GM12864 (cell line): ENCODE measurements at places on chromosomes 3 and 15.

DNA sequence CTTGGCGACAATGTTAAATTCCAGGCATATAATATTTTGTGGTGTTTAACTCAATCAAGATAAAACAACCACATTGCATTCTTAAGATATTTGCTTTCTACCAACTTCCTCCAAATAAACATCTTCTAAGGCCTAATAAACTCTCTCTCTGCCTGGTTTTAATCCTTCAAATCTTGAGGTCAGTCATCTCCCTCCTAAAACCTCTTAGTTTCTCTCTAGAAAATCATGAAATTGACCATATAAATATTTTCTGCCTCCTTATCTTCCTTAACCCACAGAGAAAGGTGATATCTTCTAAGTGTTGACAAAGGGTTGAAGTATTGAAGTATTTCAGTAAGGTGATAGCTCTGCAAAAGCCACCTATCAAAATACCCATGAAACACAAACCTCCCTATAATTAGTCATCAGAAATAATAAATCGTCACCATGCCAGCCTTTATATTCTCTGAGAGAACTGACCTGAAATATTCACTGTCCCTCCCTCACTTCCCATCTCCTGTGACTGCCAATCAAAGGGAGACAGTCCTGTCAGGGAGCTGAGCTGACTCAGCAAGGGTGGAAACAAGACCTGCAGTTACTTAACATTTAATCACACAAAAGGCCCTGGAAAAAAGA, 1261.1 kb downstream of the ROBO1 start:
- no peak for DNase-seq

- DNase-seq, result no peak
Observed at GRCh38 chr3:133330522-133330921, 69.3 kb upstream of the BFSP2 start.

DNA sequence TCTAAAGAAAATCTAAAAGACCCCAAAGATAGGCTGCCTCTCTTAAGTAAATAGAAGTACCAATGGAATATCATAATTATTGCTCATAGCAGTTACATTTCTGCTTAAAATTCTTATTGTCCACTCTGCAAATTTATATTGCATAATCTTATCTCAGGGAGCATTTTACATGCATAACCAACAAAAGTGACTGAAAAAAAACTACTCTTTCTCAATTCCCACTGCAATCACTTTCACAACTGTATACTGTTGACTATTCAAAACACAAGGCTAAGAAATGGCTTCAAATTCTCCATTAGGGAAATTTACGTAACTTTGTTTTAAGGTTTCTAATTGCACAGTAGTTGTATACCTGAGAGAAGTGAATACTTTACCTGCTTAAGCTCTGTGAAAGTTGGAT, 56.3 kb downstream of the HMG20A start:
- no peak for DNase-seq

DNA sequence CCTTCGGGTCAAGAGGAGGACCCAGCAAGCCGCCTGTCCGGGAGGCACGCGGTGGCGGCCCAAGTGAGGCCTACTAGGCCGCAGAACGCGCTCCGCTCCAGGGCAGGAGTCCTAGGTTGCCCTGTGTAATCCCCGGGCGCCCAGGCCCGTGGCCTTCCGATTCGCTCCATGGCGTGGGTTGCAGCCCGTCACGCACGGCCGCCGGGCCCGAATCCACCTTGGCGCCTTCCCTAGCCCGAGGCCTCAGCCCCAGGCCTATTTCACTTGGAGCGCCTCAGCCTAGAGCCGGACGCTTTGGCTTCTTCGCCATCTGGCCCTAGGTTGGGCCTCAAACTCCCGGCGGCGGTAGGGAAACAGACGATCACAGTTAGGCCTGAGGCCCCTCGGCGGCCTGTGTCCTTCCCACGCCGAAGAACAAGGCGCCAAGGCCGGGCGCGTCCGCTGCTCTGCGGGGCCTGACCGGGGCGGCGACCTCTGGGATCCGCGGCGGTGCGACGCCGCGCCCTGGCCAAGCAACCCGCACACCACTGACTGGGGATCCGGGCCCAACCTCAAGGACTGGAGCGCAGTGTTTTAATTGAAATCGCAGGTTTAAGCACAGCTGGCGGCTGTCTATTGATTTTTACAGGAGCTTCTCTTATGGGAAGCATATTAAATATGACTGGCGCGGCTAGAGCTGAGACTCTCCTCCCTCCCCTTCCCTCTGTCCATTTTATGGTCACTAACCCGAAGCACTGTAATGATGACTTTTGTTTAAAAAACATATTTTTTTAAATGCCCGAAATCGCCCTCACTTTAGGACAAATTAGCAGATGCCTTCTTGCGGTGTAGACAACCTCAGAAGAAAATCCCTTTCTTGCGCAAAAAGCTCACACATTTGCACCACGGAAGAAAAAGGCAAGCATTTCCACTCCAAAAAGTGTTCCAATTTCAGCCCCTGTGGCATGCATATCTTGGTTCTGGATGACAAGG, 3.8 kb upstream of the FEZF2 start:
- DNase-seq, result no peak
